ENCODE measurements at places on chromosomes 12 and 14.

DNA sequence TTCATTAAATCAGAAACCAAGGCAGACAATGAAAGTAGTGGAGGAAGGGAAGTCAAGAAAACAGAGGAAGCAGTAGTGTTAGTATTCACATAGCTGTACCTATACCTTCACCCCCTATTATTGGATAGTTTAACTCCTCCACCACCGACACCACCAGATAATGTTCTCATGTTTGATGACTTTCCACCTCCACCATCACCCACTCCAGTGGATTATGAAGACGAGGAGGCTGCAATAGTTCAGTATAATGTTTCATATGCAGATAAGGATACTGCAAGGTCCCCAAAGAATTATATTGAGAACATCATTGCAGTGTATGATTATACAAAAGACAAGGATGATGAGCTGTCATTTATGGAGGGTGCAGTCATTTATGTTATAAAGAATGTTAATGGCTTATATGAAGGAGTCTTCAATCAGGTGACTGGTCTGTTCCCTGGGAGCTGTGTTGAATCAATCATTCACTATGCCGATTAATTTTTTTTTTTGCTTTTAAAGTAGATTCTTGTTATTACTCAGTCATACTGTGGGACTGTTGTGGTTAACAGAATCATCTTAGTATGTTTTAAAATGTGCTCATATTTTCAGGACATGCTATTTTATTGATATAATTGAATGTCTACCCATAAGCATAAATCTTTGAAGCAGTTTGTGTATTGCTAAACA lies 32.2 kb upstream of the KTN1 start:
- no peak for DNase-seq

DNA sequence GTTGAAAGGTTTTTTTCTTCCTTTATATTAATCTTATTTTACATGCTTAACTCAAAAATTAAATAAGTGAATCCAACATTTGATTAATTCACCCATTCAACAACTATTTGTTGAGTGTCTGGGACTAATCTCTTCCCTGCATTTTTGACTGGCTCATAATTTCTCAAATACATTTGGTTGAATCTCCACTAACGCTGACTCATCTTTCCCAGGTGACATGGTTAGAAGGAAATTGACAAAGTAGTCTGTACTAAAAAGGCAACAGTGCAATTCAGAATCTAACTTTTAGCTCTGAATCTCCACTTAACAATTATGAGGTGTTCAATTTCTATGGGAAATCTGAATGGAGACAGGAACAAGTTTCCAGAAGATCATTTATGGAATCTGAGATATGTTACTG lies 88.9 kb downstream of the LIN7A start:
- no peak for DNase-seq

DNA sequence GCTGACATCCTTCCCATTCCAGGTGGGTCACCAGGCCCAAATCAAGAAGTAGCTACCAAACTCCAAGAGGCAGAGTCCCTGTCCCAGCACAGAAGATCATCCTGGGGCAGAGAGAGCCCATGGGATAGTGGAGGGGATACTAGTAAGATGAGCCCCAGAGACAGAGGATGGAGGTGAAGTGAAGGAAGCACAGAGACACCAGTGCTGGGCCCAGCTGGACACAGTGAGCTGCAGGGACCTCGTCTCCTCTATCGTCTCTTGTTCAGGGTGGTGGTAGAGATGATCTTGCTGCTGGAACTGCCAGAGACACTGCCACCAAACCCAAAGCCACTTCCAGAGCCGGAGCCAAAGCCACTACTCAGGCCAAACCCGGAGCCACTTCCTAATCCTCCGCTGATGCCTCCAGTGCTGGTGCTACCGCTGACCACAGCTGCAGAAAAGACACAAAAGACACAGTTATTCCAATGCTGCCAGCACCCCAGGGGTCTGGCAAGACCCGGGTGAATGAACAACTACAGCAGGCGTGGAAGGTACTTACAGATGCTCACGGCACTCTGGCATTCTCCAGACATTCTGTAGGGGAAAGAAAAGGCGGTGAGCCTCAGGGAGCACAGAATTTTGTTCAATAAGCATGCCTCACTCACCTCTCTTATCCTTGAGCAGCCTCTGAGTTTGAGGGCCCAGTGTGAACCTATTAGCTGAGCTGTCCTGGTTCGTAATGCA lies 6.9 kb downstream of the KRT4 start:
- DNase-seq: no peak

DNA sequence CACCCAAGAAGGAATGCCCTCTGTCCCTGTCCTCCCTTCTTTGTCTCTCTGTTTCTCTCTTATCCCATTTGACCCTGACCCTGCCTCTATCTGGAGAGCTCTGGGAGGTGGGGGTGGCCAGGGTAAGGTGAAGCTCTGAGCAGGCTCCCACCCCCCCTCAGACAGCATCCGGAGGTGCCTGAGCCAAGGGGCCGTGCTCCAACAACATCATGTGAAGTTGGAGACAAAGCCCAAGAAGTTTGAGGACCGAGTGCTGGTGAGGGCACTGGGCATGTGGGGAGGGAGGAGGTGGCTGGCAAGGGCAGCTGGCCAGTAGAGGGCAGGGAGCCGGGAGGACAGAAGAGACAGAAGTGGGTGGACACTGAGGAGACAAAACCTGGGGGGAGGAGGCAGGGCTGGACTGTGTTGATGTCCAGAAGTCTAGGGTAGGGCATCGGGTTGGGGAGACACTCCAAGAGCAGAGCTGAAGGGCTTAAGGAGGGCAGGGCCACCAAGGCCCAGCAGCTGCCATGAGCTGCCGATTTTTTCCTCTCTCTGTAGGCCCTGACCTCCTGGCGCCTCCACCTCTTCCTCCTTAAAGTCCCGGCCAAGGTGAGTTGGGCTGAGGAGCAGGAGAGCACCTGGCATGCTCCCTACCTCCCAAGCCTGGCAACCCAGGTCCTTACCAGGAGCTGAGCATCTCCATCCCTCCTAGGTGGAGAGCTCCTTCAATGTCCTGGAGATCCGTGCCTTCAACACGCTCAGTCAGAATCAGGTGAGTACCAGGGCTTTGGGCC lies 1.9 kb downstream of the CARMIL3 start:
- DNase-seq: no peak

- DNase-seq: no peak
These were observed 156.3 kb downstream of the TMX1 start for GRCh38 chr14:51396222-51396815.

DNA sequence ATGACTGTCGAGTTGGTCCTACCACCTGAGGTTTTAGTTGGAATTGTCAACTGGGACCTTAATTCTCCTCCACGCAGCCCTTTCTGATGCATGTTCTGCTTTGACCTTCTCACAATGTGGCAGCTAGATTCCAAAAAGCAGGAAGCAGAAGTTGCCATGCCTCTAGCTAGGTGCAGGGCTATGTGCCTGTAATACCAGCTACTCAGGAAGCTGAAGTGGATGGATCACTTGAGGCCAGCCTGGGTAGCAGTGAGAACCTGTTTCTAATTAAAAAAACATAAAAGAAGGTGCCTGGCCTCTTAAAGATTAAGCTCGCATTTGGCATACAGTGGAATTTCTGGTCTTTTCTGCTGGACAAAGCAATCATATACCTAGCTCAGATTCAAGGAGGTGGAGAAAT lies 77.1 kb downstream of the FGD4 start:
- DNase-seq: no peak

DNA sequence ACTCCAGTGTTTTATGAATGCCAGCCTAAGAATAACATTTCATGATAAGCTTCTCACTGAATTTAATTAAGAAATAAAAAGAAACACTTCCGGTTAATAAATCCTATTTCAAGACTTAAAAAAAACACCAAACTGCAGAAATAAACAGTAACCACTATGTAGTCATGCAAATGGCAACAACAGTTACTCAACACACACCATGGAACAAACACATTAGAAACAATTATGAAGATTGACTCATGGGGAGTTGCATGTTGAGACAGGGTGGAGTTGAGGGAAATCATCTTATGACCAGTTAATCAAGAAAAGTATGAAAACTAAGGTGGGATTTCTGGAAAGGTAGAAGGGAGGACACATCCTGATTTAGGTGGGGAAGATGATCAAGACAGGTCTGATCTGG lies 52.7 kb downstream of the PLBD1 start:
- DNase-seq: no peak

GRCh38 chr12:12039897-12040296 lies 30.8 kb upstream of the BCL2L14 start:
- DNase-seq: no peak

DNA sequence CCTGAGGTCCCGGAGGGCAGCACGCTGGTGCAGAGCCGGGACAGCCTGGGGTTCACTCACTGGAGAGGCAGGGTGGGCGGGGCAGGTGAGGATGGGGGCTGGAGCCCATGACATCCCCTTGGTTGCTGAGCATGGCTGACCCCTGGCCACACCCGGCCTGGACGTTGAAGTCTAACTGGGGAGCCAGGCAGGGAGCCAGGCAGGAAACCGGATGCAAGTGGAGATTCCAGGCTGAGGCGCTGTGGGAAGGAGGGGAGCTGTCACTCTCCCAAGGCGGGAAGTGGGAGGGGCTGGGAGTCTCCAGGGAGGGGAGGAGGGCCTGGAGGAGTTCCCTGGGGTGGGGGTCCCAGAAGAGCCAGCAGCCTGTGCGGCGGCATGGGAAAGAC lies 7.7 kb upstream of the INF2 start:
- no peak for DNase-seq

All from stimulated activated CD8-positive, alpha-beta memory T cell treated with anti-CD3 and anti-CD28 coated beads, Interleukin-15, amount 100 ng/mL, for 24 hours (primary cell).